ENCODE measurements at places on chromosomes 5 and 9. TPM values are rescaled to one million over a fixed set of nuclear protein-coding genes. Genes with fewer than 3 reads are reported as not detected.

- no peak for DNase-seq
These were observed 54.4 kb downstream of the FSD1L start for GRCh38 chr9:105502276-105502675.

DNA sequence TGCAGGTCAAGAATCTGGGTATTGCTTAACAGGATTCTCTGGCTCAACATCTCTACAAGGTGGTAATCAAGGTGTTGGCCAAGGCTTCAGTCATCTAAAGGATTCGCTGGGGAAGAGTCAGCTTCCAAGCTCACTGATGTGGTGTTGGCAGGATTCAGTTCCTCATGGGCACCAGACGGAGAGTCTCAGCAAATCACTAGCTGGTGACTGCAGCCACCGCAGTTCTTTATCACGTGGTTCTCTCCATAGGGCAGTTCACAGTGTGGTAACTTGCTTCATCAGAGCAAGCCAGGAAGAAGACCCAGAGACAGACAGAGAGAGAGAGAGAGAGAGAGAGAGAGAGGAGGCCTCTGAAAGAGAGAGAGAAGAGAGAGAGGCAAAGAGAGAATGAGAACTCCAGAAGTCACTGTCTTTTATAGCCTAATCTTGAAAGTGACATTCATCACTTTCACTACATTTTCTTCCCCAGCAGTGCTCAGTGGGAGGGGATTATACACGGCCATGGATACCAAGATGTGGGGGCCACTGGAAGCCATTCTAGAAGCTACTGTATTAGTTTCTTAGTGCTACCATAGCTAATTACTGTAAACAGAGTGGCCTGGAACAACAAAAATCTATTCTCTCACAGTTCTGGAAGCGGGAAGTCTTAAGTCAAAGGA, 109.2 kb upstream of the SMIM23 start:
- no peak for DNase-seq

GRCh38 chr5:163248871-163249270, 188.5 kb upstream of the CCNG1 start:
- DNase-seq: no peak

PRRX2 gene
- total RNA-seq: 66.1 TPM

TOR4A gene
- 26.4 TPM for total RNA-seq

All from thoracic aorta (tissue), 2 donors.